Non-pigmented ciliary epithelial cell (primary cell): ENCODE measurements at places on chromosomes 5 and 9.

GRCh38 chr9:127873886-127874285 is 3.6 kb downstream of the AK1 start:
- no peak for DNase-seq

DNA sequence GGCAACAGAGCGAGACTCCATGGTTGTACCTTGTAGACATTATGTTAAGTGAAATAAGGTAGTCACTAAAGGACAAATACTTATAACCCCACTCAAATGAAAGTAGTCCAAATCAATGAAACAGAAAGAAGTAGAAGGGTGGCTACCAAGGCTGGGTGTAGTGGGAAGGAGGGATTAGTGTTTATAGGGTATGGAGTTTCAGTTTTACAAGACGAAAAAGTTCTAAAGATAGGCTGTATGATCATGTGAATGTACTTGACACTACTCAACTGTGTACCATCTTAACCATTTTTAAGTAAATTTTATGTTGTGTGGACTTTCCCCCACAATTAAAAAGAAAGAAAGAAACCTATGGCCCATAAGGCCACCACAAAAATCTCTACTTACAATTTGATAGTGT is 32.2 kb downstream of the ALDH7A1 start:
- DNase-seq: no peak

- DNase-seq: no peak
Measured at GRCh38 chr5:133521801-133522200, 90.5 kb downstream of the FSTL4 start.

- no peak for DNase-seq
Measured at GRCh38 chr5:109531262-109531661, 121.5 kb upstream of the PJA2 start.

DNA sequence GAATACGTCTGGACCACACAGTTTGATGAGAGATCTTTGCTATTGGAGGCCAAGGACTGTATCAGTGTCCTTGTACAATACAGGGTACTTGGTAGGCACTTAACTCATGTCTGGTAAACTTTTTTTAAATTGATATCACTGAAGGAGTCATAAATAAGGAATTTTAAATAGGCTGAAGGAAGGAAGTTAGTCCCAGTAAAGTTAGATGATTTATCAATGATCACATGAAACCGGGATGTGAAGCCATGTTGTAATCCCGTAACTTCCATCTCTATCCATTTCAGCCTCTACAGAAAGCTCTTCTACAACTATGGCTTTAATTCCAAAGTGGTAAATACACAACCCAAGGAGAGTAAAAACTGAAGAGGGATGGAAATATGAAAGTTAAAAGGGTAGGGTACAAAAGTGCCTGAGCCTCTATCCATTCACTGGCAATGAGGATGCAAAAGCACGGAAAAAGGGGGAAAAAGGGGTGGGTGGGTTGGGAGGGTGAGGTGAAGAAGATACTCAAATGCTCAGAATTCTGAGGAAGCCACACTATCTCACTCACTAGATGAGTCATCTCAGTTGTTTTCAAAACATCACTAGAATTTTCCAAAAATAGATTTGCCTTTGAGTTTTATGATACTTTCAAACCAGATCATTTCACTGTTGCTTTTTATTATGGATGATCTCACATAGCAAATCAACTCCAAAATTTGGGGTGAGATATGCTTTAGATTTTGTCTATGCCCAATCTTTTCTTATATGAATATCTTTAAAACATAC is 1053.5 kb downstream of the NR2F1-AS1 start:
- no peak for DNase-seq

DNA sequence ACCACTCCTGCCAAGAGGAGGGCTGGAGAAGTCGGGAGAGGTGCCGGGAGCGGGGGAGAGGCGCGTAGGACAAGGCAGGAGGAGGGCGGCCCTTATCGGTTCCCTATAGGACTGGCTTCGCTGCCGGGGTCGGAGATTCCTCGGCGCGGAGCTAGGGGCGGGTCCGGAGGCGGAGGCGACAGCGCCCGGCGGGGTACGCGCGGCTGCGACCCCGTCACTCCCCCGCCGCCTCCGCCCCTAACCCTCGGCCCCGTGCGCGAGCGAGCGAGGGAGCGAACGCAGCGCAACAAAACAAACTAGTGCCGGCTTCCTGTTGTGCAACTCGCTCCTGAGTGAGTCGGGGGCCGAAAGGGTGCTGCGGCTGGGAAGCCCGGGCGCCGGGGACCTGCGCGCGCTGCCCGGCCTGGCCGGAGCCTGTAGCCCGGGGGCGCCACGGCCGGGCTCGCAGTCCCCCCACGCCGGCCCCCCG is 2.0 kb downstream of the GLIS3 start:
- DNase-seq: no peak

GRCh38 chr9:14311956-14312685 is 1.8 kb downstream of the NFIB start:
- DNase-seq: no peak

GRCh38 chr9:32677931-32678330 is 42.5 kb upstream of the TAF1L start:
- DNase-seq: peak; percentile 19

DNA sequence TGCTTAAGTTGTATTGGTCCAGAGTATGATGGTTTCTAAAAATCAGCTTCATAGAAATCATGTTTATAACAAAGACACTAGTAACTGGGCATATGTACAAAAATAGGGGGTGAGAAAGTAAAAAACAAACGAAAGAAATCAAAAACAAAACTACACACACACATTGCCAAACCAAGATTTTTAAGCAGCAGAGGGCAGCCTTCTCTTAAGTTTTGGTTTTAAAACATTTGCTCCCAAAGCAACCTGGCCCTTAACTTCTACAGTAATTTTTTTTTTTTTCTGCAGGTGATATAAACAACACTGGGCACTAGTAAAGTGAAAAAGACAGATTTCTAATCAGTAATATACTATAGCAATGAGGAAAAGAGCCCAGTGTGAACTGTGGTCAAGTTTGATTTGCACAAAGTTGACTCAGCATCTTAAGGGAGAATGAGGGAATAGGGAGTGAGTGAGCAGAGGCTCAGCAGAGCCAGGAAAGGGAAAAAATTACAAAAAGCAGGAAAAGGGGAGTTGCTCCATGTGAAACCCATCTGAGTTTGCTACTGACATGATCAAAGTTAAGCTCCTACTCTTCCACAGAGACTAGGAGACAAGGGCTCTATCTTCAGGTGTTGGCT is 13.4 kb upstream of the GAPT start:
- no peak for DNase-seq

GRCh38 chr5:149636861-149637246 is 55.6 kb downstream of the ARHGEF37 start:
- peak; percentile 23 for DNase-seq

- no peak for DNase-seq
Measured at GRCh38 chr5:78560000-78560855, 88.3 kb downstream of the LHFPL2 start.

DNA sequence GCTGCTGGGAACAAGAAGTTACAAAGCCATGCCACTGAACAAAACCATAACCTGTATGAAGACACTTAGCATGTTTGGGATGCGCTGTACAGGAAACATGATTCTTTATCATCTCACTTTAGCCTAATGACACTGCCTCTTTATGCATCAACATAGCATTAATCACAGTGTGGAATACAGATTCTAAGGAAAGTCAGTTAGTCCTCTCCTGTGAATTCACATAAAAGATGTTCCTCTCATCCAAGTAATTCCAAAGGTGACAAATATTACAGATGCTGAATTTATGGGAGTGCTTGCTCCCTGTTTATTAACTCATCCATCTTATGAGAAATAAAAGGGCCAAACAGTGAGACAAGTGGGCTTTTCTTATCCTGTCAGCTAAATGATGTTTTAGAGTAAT is 1677.7 kb downstream of the EFNA5 start:
- DNase-seq: no peak

- no peak for DNase-seq
Measured at GRCh38 chr5:72159501-72159911, 52.2 kb downstream of the MAP1B start.

DNA sequence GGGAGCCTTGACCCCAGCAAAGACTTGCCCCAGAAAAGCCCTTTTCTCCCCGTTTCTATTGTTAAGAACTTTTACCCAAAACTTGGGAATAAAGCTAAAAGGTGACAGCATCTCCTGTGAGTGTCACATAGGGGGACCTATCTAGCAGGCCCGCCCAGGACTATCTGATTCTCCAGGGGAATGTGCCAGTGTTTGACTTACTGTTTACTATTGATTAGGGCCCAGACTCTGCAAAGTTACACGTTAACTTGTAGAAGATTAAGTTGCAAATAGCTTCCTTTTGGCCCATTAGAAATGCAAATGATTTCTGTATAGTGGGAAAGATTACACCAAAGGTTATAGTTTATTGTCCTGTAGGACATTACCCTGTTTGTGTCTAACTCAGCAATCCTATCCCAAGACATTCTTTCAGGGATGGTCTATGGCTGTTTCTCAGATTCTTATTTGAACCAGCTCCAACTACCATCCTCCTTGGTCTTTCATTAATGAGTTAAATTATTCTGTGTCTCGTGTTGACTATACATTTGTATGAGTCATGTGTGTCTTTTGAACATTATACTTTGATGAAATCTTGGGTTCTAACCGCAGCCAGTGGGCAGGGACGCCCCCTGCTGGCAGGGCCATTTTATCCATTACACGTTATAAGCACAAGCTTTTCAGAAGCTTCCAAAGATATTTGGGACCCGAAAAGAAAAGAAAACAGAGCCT is 60.7 kb downstream of the HRH2 start:
- DNase-seq: no peak

- no peak for DNase-seq
Measured at GRCh38 chr9:5579881-5580280, 49.0 kb upstream of the RIC1 start.

DNA sequence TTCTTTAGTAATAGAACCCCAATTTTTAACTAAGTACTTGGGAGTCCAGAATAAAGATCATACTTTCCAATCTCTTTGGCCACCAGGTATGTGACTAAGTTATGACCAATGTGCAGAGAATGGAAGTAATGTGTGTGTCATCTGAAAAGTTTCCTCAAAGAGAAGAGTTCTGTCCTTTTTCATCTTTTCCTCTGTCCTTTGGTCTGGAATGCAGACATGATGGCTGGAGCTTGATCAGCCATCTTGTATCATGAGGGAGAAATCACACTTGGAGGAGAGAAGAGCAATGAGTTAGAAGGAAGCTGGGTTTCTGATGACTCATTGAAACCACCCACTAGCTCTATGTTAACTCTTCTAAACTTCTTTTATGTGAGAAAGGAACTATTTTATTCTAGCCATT is 5.5 kb upstream of the CPEB4 start:
- no peak for DNase-seq

DNA sequence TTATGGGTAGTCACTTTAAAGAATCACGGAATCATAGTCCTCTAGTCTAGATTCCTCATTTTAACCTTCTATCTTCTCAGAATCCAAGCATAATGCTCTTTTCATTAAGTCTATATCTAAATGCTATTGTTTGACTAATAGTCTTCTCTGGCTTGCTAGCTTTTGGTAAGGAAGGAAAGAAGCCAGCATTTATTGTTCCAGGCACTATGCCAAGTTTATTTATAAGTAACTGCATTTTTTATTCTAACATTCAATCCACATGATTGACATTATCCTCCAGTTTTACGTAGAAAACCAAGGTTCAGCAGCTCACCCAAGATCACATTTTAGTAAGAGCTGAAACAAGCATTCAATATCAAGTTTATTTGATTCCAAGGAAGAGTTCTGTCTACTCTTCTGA is 254.2 kb downstream of the SAXO1 start:
- no peak for DNase-seq

- DNase-seq: no peak
Measured at GRCh38 chr9:116096046-116096445, 57.5 kb upstream of the PAPPA start.

DNA sequence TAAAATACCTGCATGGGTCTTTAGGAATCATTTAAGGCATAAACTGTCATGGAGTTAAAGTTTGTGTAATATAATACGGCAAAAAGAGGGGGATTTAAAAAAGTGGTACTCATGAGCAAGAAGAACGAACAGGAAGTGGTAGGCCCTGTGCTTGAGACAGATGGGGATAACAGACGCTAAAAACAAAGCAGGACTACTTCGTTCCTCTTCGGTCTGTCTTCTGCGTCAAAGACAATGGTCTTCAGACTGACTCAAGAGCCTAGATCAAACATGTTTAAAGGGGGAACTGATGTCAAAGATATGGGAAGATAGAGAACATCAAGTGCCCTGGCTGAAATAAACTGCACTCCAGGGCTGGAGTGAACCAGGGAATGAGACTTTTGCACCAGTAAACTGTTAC is 59.8 kb upstream of the RFX3 start:
- no peak for DNase-seq

GRCh38 chr5:21654-22233 is 70.2 kb upstream of the PLEKHG4B start:
- no peak for DNase-seq

DNA sequence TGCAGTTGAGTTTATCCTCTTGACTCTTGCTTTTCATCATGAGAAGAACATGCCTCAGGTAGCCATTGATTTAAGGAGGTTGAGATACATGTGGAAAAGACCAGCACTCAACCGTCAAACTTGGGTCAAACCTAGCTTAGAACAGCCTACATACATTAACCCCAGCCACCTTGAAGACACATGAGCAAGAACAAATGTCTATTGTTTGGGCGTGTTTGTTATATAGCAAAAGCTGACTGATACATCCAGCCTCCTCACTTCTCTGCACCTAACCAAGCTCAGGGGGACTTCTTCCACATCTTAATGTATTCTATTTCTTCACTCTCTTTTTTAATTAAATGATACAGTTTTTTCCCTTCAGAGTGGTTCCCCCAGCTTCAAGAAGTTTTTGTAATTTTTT is 28.7 kb downstream of the DRD1 start:
- DNase-seq: no peak

DNA sequence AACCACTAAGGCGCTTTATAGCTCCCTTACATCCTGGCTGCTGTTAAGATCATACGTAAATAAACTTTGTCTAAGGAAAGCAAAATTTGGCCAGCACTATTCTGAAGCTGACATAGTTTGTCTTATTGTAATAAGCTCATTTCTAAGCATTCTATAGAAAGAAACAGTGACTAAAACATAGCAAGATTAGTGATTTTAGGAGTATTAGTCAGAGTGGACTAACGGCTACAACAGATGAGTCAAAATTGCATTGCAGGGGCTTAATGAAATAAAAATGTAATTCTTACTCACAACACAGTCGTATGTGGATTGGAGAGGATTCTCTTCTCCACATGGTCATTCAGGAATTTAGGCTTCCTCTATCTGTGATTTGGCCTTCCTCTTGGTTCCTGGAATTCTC is 347.6 kb downstream of the GADD45G start:
- no peak for DNase-seq

GRCh38 chr5:42586625-42587024 is 163.4 kb downstream of the GHR start:
- no peak for DNase-seq

- no peak for DNase-seq
Measured at GRCh38 chr5:55853818-55854217, 2.7 kb downstream of the IL31RA start.

DNA sequence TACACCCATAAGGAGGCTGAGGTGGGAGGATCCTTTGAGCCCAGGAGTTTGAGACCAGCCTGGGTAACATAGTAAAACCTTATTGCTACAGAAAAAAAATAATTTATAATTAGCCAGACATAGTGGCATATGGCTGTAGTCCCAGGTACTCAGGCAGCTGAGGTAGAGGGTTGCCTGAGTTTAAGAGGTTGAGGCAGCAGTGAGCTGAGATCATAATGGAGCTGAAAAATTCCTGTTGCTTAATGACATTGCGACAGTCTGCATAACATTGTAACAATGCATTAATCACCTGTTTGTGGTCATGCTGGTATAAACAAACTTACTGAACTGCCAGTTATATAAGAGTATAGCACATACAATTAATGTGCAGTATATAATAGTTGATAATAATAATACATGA is 214.2 kb downstream of the TRIM32 start:
- peak; percentile 24 for DNase-seq
